ENCODE measurements at places on chromosomes 3 and 15. TPM values are rescaled to one million over a fixed set of nuclear protein-coding genes. Genes with fewer than 3 reads are reported as not detected.

The SQOR gene
- total RNA-seq, result 191 TPM

The TNFSF10 gene
- 191 TPM for total RNA-seq

The PSTPIP1 gene
- total RNA-seq, result 0.36 TPM

The IL5RA gene
- total RNA-seq, result not detected

The LIPH gene
- 2.4 TPM for total RNA-seq

The GPR156 gene
- 0.14 TPM for total RNA-seq

The CCDC39 gene
- under 0.01 TPM for total RNA-seq

The THPO gene
- total RNA-seq, result not detected

The FAM227B gene
- 2.7 TPM for total RNA-seq

The SSUH2 gene
- total RNA-seq, result 0.34 TPM

The MORC1 gene
- total RNA-seq, result not detected

The CATSPER2 gene
- 1.4 TPM for total RNA-seq

The ITIH3 gene
- total RNA-seq, result not detected

The PLSCR4 gene
- 1.9 TPM for total RNA-seq

The MCF2L2 gene
- 0.68 TPM for total RNA-seq

The ROBO2 gene
- total RNA-seq, result 4.0 TPM

The AEN gene
- total RNA-seq, result 87.5 TPM

The GP9 gene
- not detected for total RNA-seq

The CHRNA7 gene
- total RNA-seq, result 0.50 TPM

The VGLL4 gene
- total RNA-seq, result 56.7 TPM

The ATP13A4 gene
- total RNA-seq, result 6.2 TPM

The FILIP1L gene
- 2.7 TPM for total RNA-seq

The OSTN gene
- not detected for total RNA-seq

The C2CD4A gene
- total RNA-seq, result 3.0 TPM

The ACSBG1 gene
- not detected for total RNA-seq

The GRIP2 gene
- 0.07 TPM for total RNA-seq

The CLCN2 gene
- total RNA-seq, result 2.1 TPM

The VIPR1 gene
- total RNA-seq, result 6.2 TPM

The EEFSEC gene
- 3.4 TPM for total RNA-seq

All from nasal cavity respiratory epithelium epithelial cell of viscerocranial mucosa (primary cell).